ENCODE measurements at places on chromosomes 5 and 9.

DNA sequence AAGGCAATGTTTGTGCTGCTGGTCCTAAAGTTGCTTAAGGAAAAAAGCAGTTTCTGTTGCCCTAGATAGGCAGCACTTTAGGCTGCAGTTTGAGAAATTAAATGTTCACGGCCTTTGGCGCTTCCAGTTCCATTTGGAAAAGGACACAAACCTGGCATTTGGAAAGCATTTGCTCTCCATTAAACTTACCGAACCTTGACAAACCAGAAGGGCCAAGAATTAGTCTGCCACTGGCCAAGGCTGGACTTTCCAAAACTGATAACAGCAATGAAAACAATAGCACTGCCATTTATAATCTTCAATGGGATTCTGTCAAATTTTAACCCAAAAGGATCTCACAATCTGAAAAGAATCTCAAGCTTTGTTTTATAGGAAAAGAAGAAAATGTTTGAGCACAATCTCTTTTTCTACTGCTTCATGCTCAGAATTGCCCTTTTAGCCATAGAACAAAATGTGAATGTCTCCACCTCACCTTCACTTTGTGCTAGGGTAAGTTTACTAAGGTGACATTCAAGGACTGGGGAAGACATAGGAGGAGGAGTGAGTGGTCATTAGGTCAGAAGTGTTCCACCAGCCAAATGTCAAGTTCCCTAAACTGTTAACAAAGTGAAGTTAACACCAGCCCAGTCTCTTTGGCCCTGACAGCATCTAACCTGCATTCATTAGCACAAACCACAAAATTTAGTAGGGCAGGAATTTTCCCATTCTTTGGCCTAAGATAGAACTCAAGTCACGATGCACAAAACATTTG is 583.4 kb upstream of the DMAC1 start:
- no peak for DNase-seq

DNA sequence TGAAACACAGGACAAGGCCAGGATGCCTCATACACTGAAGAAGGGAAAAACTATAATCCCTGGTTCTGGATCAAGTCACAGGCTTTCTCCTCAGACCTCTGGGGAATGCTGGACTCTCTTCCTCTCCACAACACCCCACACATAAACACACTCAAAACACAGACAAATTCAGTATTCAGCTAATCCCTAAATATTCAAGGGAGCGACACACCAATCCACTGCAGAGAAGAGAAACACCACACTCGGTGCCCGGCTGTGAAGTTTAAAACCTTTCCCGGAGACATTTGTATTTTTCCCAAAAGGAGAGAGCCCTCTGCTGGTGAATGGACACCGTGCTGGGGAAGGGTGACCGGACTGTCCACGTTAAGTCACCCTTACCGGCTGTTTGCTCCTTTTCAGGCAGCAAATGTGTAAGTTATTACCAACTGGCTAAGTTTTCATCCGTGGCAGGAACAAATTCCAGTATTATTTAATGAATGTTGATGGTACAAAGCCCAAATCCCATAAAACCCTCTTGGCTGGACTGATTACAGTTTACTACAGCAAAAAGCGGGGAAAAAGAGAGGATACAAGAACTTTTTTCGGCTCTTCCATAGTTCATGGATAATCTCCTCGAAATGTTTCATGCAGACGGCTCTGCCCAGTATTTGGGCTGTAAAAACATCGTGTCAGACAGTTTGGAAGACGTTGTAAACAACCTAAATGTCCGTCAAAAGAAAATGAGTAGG is 130.9 kb upstream of the SLC30A5 start:
- DNase-seq: no peak

- DNase-seq: no peak
Measured at GRCh38 chr5:126309860-126310259, 113.3 kb upstream of the GRAMD2B start.

DNA sequence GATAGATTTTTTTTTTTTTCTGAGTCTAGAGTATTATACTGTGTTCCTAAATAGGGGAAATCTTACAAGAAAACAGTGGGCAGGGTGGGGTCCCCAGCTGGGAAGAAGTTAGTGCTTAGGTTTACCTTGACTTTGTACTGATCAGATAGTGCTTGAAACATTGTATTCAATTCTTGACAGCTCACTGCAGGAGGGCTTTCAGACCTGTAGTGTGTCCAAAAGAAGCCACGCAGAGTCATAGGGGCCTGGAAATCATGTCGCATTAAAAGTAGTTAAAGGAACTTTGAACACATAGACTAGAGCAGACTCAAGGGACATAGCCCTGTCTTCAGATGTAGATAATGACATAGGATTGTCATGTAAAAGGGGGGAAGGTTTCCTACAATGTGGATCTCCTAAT is 215.4 kb upstream of the NR4A3 start:
- DNase-seq: no peak

DNA sequence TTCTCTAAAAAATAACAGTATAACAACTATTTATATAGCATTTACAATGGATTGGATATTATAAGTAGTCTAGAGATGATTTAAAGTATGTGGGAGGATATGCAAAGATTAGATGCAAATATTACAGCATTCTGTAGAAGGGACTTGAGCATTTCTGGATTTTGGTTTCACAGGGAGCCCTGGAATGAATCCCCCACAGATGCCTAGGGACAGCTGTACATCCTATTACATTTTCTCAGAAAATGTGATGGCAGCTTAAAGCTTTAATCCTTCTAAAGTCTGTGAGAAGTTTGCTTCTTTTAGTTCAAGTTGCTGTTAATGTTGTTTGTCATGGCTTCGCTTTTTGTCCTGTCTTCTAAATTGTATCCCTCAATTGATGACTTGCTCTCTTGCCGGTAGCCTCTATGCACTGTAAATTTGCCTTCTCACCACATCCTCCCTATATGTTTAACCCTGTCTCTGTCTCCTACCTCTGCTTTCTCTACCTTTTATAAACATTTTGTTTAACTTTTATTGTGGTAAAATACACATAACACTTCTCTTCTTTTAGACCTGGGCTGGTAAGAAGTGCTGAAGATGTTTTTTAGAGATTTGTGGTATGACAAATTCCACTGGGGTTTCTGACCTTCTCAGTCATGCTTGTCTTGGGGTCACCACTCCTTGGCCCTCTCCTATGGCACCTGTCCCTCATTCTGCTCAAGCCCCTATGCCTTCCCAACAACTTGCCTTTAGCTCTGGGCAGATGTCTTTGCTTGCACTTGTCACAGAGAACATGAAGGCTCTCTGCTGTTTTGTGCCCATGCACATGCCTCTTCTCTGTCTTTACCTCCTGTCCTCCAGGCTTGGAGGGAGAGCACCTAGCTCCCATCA is 37.9 kb downstream of the LNPEP start:
- no peak for DNase-seq
